Endothelial cell of umbilical vein (primary cell): ENCODE measurements at places on chromosomes 16 and 17. TPM values are rescaled to one million over a fixed set of nuclear protein-coding genes. Genes with fewer than 3 reads are reported as not detected.

DNA sequence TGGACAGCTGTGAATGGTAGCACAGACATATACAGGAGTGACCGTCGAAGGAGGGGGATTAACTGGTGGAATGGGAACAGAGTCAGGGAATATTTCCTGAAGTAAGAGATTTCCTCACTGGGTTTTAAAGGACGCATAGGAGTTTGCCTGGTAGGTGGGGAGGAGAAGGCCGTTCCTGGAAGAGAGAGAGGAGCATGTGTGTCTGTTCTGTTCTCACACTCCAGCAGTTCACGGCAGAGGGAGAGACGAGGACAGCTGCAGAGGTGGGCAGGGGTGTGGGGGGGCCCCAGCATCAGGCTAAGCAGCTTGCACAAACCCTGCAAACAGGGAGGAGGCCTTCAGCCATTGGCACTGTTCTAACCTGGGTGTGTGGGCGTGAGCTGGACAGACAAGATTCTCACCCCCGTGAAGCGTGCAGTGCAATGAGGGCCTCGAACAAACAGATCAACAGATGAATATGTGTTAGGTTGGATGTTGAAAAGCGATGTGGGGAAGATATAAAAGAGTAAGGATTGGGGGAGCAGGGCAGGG lies 85.3 kb upstream of the GSE1 start:
- H3K36me3 ChIP-seq: no peaks in the 10 kb centered on the region
- H3K4me3 ChIP-seq: no peak overlapping the region
- no peak for DNase-seq
- H3K27ac ChIP-seq: no peak overlapping the region
- no peaks in the 10 kb centered on the region for H3K4me1 ChIP-seq
- H3K27me3 ChIP-seq: no peaks in the 10 kb centered on the region

The ZNF286A gene
- 37.4 and 46.5 TPM in 2 replicates for total RNA-seq

The FOXN1 gene
- not detected in 2 replicates for total RNA-seq

The PTGES3L gene
- not detected in 2 replicates for total RNA-seq

GRCh38 chr16:11639008-11639562 lies 29.2 kb upstream of the SNN start:
- peaks cover 2% of the 10 kb centered on the region for H3K27me3 ChIP-seq
- H3K4me1 ChIP-seq: peaks cover 3% of the 10 kb centered on the region
- no peak overlapping the region for H3K27ac ChIP-seq
- H3K4me3 ChIP-seq: no peak overlapping the region

- H3K27ac ChIP-seq: no peak overlapping the region
- no peaks in the 10 kb centered on the region for H3K36me3 ChIP-seq
- H3K4me1 ChIP-seq: no peaks in the 10 kb centered on the region
Observed at GRCh38 chr17:74389084-74389753, 21.9 kb downstream of the GPR142 start.

- H3K4me1 ChIP-seq: peaks cover 6% of the 10 kb centered on the region
- H3K4me3 ChIP-seq: no peak overlapping the region
- H3K27me3 ChIP-seq: no peaks in the 10 kb centered on the region
- no peaks in the 10 kb centered on the region for H3K36me3 ChIP-seq
- DNase-seq: no peak
Observed at GRCh38 chr17:28738680-28739384, 5.0 kb upstream of the TRAF4 start.

DNA sequence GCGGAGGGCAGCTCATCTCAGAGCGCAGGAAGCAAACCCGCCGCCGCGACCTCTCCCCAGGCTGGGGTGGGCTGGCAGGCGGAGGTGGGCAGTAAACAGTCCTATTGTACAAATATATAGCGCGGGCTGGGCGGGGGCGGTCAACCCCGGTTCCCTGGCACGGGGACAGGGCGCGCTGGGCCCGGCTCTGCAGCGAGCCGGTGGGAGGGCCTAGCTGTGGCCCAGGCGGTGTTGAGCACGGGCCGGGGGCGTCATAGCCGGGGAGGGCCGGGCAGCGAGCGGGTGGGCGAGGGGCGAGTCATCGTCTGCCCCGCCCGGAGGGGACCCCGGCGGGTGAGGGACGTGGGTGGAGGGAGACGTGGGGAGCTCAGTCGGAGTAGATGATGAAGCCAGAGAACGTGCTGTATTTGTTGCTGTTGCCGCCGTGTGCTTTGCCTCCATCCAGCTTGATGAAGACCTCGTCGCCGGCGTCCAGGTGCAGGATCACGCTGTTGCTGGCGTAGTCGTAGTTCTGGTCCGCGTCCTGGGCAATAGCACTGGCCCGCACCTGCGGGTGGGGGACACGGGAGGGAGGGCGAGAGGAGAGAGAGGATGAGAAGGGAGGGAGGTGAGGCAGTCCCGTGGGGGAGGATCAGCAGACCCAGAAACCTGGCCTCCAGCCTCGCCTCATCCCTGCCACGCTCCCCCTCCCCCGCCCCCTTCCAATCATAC lies 8.1 kb downstream of the C1QL1 start:
- no peaks in the 10 kb centered on the region for H3K4me1 ChIP-seq
- peaks cover 15% of the 10 kb centered on the region for H3K27me3 ChIP-seq
- H3K36me3 ChIP-seq: no peaks in the 10 kb centered on the region
- no peak overlapping the region for H3K27ac ChIP-seq
- H3K4me3 ChIP-seq: peak overlapping the region; percentile 25

GRCh38 chr16:11263737-11264136 lies 5.4 kb downstream of the TNP2 start:
- H3K4me1 ChIP-seq: no peaks in the 10 kb centered on the region
- no peak overlapping the region for H3K27ac ChIP-seq
- no peaks in the 10 kb centered on the region for H3K36me3 ChIP-seq
- H3K4me3 ChIP-seq: no peak overlapping the region
- no peak for DNase-seq

- DNase-seq: no peak
- peak overlapping the region; percentile 60 for H3K4me3 ChIP-seq
- no peaks in the 10 kb centered on the region for H3K27me3 ChIP-seq
- peaks cover 2% of the 10 kb centered on the region for H3K36me3 ChIP-seq
- no peak overlapping the region for H3K27ac ChIP-seq
Observed at GRCh38 chr16:4801051-4801961, 1.1 kb downstream of the ROGDI start.

The IL34 gene
- total RNA-seq: 0.23 and 0.97 TPM in 2 replicates

The CCDC144A gene
- total RNA-seq: 0.27 and 2.9 TPM in 2 replicates

The PRKCA gene
- total RNA-seq: 27.3 and 34.2 TPM in 2 replicates

The FBXO39 gene
- total RNA-seq: 0.20 and 0.99 TPM in 2 replicates

The ZNF174 gene
- total RNA-seq: 7.4 and 9.1 TPM in 2 replicates

The ZG16B gene
- not detected in 2 replicates for total RNA-seq

GRCh38 chr16:11024333-11025053 lies 80.1 kb downstream of the CLEC16A start:
- no peak overlapping the region for H3K27ac ChIP-seq
- peaks cover 6% of the 10 kb centered on the region for H3K36me3 ChIP-seq
- H3K27me3 ChIP-seq: no peaks in the 10 kb centered on the region
- no peaks in the 10 kb centered on the region for H3K4me1 ChIP-seq

The SAP30BP gene
- 143 and 151 TPM in 2 replicates for total RNA-seq

DNA sequence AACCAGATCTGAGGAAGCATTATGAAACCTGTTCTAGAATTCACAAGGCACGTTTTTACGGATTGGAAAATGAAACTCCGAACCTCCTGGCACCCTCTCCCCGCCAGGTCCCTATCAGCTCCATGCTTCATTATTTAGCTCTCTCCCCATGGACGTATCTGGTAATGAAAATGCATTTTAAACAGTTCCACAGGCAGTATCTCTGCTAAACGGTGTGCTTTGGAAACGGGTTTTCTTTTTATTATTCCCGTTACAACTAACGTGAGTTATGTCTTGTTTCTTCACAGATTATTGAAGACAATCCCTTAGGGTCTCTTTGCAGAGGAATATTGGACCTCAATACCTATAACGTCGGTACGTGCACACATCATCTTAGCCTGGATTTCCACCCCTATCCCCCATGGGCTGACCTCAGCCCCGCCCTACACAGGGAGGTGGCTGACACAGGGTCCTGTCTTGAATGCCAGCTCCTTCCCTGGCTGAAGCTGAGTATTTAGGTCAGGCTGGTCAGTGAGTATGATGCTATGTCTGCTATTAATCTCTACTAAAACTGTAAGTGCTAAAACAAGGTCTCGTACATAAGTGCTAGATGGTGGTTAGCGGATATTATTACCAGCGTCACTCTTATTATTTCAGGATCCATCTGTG lies 82.9 kb downstream of the SDR42E1 start:
- H3K36me3 ChIP-seq: no peaks in the 10 kb centered on the region

GRCh38 chr17:57995076-57995956 lies 7.3 kb upstream of the VEZF1 start:
- peaks cover 20% of the 10 kb centered on the region for H3K4me1 ChIP-seq
- H3K36me3 ChIP-seq: peaks cover 10% of the 10 kb centered on the region
- no peaks in the 10 kb centered on the region for H3K27me3 ChIP-seq
- no peak overlapping the region for H3K27ac ChIP-seq

DNA sequence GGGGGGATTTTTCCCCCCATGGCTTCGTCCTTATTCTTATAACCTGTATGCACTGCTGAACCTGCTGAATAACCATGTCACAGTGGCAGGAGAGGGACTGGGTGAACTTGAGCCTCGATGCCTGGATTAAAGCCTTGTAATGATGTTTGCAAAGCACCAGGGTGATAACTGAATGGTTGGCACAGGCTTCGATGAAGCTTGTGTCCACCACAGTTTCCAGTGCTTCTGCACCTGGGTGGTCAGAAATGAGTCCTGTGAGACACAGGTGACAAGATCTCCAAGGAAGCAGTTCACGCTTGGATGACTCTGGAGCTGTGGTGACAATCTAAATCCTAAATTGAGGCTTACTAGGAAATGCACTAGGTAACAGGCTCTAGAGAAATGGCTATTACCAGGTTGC lies 729.3 kb downstream of the MAF start:
- no peaks in the 10 kb centered on the region for H3K27me3 ChIP-seq
- H3K36me3 ChIP-seq: no peaks in the 10 kb centered on the region
- no peak overlapping the region for H3K27ac ChIP-seq
- H3K4me3 ChIP-seq: no peak overlapping the region

GRCh38 chr16:85844786-85845185 lies 45.3 kb downstream of the COX4I1 start:
- no peak overlapping the region for H3K27ac ChIP-seq
- no peaks in the 10 kb centered on the region for H3K4me1 ChIP-seq
- no peaks in the 10 kb centered on the region for H3K36me3 ChIP-seq
- no peak for DNase-seq
- H3K27me3 ChIP-seq: no peaks in the 10 kb centered on the region

The GDPD1 gene
- total RNA-seq: 4.3 and 4.9 TPM in 2 replicates

- no peak overlapping the region for H3K4me3 ChIP-seq
- H3K36me3 ChIP-seq: no peaks in the 10 kb centered on the region
- DNase-seq: no peak
- peaks cover 10% of the 10 kb centered on the region for H3K27me3 ChIP-seq
- no peak overlapping the region for H3K27ac ChIP-seq
- H3K4me1 ChIP-seq: no peaks in the 10 kb centered on the region
Observed at GRCh38 chr17:49985310-49985990, 9.6 kb downstream of the DLX3 start.

The SLFN13 gene
- total RNA-seq: 13.7 and 24.7 TPM in 2 replicates

The SRP68 gene
- total RNA-seq: 77.6 and 81.7 TPM in 2 replicates

DNA sequence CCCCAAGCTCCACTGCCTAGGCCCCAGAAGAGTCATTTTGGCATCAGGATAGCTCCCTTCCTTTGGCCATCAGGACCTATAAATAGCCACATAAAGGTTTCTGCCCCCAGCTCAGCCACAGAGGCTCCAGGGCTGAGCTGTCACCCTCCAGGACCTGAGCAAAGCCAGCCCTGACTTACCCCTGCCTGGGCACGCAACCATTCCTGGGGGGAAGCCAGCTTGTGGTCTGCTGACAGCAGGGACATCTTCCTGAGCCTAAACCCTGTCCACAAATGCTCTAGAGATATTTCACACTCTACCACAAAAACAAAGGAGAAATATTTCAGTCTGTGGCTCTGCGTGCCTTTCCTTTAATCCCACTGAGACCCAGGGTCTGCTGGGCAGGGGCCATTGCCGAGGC lies 123.7 kb upstream of the CCL2 start:
- no peak overlapping the region for H3K4me3 ChIP-seq
- no peaks in the 10 kb centered on the region for H3K36me3 ChIP-seq
- no peak for DNase-seq
- no peak overlapping the region for H3K27ac ChIP-seq
- H3K27me3 ChIP-seq: no peaks in the 10 kb centered on the region

The AXIN2 gene
- total RNA-seq: 3.0 and 3.1 TPM in 2 replicates

DNA sequence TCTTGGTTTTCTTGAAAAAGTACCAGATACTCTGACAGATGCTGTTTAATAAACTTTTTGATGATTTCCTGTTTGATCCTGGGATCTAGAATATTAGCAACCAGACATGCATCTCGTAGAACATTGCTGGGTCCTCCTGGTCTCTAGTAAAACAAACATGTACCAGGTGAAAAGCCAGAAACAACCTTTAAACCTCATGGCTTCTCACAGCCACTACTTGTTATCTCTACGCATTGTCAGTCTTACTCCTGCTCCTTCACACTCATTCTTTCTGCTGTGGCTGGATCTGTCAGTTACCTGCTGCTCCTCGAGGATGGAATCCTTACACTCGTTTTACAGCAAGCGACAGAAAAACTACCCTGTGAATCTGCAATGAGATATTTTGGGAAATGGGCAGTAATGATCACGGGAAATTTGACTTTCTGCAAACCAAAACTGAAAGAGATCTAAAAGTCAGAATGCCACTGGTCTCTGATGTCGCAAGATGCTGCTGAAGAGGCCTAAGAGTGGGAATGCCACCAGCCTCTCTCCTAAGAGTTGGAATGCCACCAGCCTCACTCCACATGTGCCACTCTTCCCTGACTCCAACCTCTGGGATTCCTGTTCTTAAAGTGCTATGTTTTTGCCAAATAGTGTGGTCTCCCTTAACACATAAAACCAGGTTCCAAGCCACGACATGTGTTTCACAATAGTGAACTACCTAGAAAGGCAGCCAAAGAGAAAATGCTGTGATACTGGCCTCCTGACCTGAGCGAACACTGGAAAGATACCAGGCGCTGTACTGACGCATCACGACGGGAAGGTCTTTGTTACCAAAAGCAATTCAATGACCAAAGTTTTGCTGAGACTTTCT lies 86.3 kb downstream of the VPS53 start:
- DNase-seq: no peak
- H3K4me1 ChIP-seq: peaks cover 6% of the 10 kb centered on the region
- H3K36me3 ChIP-seq: peaks cover 6% of the 10 kb centered on the region
- no peak overlapping the region for H3K4me3 ChIP-seq

The OTOP2 gene
- not detected in 2 replicates for total RNA-seq

The ARHGAP44 gene
- total RNA-seq: 0.42 and 0.55 TPM in 2 replicates
